ENCODE measurements at places on chromosomes 5 and 9.

GRCh38 chr5:119243888-119244287 lies 111.9 kb upstream of the TNFAIP8 start:
- DNase-seq: no peak

DNA sequence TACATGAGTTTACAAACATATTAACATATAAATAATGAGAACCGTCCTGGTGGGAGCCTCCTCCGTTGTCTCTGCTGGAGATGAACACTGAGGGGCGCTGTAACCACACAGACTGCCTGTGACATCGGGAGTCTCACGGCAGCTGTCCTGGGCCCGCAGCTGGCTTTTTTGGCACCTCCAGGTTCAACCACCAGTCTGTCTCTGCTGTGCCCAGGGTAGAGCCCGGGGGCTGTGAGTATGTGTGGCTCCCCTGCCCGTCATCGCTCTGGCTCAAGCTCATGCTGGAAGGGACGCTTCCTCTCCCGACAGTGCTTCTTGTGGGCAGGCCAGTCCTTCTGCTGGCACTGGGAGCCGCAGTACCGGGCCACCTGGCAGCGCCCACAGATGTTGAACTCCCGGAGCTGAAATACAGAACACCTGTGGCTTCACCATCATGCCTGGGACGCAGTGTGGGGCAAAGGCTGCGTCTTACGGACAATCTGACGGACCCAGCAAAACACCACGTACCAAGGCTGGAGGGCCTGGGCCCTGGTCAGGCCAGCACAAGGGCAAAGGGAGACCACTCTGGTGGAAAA lies 3.6 kb upstream of the DPH7 start:
- no peak for DNase-seq

- DNase-seq: no peak
Observed at GRCh38 chr5:124725040-124725434, 21.4 kb downstream of the ZNF608 start.

- DNase-seq: no peak
Observed at GRCh38 chr9:75907329-75907728, 16.9 kb downstream of the PCSK5 start.

DNA sequence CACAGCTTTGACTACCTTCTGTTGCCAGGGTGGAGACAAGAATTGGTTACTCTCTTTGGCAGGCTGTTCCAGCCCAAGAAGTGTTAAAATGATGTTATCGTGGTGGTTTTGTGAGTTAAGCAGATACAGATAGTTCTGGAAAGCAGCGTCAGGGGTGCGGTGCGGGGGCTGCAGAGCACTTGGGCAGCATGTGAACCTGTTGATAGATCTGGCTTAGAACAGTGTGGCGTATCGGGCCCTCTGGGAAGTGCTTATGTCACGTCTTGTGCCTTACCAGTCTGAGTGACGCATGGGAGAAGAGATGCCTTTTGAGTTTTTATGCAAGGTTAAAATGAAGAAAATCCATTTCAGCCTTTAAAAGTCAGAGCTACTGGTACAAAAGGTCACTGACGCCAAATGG lies 152.5 kb downstream of the PRKACG start:
- no peak for DNase-seq

- no peak for DNase-seq
Observed at GRCh38 chr5:173514661-173515060, 101.8 kb downstream of the BOD1 start.

DNA sequence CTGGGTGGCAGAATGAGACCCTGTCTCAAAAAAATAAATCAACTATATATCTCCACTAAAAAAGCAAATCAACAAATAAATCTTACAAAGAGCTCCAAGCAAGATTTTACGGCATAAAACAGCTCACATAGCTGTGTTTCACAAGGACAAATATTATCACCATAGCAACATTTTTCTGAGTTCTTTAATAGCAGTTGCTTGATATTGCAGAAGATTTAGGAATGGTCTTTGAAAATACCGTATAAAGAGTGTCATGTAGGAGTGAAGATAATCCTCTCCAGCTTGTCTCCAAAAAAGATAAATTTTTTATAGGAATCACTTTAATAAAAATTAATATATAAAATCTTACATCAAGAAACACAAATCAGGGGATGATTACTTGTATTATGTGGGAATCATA lies 36.6 kb upstream of the MYOT start:
- DNase-seq: no peak

GRCh38 chr9:130461218-130461630 lies 16.5 kb downstream of the ASS1 start:
- DNase-seq: peak; percentile 28

GRCh38 chr9:12816656-12817101 lies 41.9 kb downstream of the LURAP1L start:
- no peak for DNase-seq

- no peak for DNase-seq
Observed at GRCh38 chr5:96522635-96523355, 89.7 kb upstream of the PCSK1 start.
